ENCODE measurements at places on chromosomes 12 and 14. TPM values are rescaled to one million over a fixed set of nuclear protein-coding genes. Genes with fewer than 3 reads are reported as not detected.
A peak's percentile ranks its signal among the peaks of the same experiment; 100 is the strongest.

CAPZA3 gene
- polyA plus RNA-seq = not detected

NANOG gene
- 31.1 TPM for polyA plus RNA-seq

TAS2R50 gene
- not detected for polyA plus RNA-seq

DNA sequence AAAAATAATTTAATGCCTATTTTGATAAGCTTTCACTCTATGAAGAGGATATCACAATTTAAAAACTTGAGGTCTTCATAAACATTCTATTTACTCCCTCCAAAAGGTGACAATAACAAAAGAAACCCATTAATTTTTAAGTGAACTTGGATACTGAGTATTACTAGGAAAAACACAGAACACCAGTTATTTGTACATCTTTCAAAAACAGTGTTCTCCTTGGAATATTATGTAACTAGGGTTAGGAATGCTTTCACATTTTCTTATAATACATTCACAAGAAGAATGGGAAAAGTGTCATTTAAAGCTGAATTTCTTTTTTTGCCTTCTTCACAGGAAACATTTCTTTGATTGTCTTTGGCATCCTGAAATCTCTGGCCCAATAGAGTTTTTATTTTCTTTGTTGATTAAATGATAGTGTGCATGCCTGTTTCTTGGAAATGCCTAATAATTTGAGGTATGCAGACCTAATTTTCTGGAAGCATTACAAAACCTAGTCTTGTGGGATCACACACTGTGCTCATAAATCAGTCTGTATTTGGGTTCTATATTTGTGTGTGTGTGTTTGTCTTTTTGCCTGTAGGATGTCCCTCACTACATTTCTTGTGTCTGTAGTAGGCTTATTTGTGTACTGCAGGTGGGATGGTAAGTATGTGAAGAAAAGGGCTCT, 76.5 kb downstream of the WNK1 start:
- no peak for DNase-seq

KRT6C gene
- not detected for polyA plus RNA-seq

GRCh38 chr12:129877411-129877810, 26.4 kb downstream of the TMEM132D start:
- no peak for DNase-seq

FIGNL2 gene
- 7.1 TPM for polyA plus RNA-seq

GRCh38 chr14:91901449-91902226, 34.3 kb upstream of the TC2N start:
- DNase-seq = no peak

DNA sequence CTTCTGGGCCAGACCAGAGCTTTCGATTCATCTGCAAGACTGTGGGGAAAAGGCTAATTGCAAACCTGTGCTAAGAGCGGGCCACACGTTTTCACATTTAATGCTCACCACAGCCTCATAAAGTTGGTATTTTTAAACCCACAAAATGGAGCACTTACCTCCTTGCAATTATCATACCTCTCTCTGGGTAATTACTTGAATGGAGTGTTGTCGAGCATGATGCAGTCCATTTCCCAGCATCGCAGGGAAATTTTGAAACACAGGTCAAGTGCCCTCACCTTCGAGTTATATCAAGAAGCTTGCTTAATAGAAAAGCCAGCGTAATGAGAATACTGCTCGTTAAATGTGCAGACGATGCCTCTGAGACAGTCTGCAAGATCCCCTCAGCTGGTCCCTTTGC, 8.8 kb upstream of the IFI27L2 start:
- DNase-seq = no peak

GRCh38 chr12:11633968-11634367, 15.5 kb upstream of the ETV6 start:
- DNase-seq = no peak

GRCh38 chr14:38900887-38901286, 202.1 kb downstream of the SEC23A start:
- DNase-seq = no peak

FOXN4 gene
- 0.78 TPM for polyA plus RNA-seq

PLEK2 gene
- 0.41 TPM for polyA plus RNA-seq

OR6S1 gene
- not detected for polyA plus RNA-seq

- DNase-seq = no peak
These were observed 191.9 kb upstream of the DIO3 start for GRCh38 chr14:101369194-101369915.

DNA sequence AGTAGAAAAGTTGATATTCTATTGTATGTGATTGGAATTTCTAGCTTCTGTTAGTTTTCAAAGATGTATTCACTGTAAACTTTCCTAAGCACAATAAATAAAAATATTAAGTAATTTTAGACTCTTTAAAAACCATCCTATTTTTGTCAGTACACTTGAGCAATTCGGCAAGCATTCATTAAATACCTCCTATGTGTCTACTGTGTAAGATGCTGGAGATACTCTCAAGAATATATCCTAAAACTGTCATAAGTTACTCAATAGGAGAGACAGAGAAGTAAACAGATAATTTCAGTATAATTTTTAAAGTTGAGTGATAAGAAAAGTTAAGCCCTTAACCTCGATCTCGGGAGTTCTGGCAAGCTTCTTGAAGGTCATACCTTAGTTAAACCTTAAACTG, 46.1 kb downstream of the FANCM start:
- DNase-seq = no peak

CLEC4D gene
- polyA plus RNA-seq = 0.03 TPM

- DNase-seq = no peak
These were observed 259.5 kb downstream of the MSRB3 start for GRCh38 chr12:65537978-65538377.

STON2 gene
- polyA plus RNA-seq = 8.2 TPM

DNA sequence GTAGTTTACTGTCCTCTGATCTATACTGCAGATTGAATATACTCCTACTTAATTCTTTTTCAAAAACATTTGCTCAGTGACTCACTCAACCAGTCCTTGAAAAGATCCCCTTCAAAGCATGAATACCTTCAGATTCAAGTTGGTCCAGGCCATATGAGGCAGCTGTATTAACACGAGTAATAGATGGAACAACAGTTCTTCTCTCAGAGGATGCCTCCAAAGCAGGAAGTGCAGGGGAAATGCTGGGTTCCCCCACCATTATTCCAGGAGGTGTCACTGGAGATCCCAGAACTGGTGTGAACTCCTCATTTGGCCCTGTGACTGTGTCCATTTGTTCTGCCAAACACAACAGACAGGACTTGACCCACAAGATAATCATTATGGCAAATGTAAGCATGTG, 20.6 kb downstream of the ARMH4 start:
- DNase-seq = no peak

DNA sequence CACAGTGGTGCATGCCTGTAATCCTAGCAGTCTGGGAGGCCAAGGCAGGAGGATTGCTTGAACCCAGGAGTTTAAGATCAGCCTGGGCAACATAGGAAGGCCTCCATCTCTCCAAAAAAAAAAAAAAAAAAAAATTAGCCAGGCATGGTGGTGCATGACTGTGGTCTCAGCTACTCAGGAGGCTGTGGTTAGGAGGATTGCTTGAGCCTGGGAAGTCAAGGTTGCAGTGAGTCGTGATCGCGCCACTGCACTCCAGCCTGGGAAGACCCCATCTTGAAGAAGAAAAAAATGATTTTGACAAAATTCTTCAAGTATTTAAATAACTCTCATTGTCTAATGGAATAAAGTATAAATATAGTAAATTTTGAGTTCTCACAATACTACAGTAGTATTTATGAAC, 219.2 kb upstream of the SSTR1 start:
- no peak for DNase-seq

- no peak for DNase-seq
These were observed 153.2 kb upstream of the ABCD2 start for GRCh38 chr12:39772821-39773259.

- no peak for DNase-seq
These were observed 171.6 kb downstream of the DPF3 start for GRCh38 chr14:72722201-72722785.

DNA sequence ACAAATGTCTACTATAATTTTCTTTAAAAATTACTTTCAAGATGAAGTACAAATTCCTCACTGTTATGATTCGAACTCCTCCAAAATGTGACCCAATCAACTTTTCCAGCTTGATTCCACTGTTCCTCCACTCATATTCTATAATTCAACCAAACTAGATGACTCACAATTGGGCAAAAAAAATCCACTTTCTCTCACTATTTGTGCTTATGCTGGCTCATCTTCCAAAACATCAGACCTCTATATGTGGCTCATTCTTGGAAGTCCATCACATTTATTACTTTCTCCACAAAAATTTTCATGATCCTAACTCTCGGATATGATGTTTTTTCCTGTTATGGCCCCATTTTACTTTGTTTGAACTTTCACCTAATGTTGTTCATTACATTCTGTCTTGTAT, 26.9 kb upstream of the RXYLT1 start:
- DNase-seq = no peak

LRRC43 gene
- 0.39 TPM for polyA plus RNA-seq

MORN3 gene
- 0.39 TPM for polyA plus RNA-seq

MAP1LC3B2 gene
- polyA plus RNA-seq = 0.39 TPM

DNA sequence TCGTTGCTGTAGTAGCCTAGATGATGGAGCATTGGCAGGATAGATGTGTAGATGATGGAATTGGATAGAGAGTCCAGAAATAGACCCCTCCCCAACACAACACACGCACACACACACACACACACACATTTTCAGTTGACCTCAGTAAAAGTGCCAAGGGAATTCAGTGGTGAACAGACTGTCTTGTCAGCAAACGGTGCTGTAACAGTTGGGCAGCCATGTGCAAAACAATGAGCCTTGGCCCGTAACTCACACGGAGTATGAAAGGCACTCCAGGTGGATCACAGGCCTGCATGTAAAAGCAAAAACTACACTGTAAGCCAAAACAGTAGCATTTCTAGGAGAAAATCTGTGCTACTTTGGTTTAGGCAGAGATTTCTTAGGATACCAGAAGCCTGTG, 87.8 kb downstream of the DDX51 start:
- no peak for DNase-seq

GRCh38 chr14:50666772-50667683, 1.1 kb downstream of the SAV1 start:
- no peak for DNase-seq

- no peak for DNase-seq
These were observed 644 bp downstream of the NAB2 start for GRCh38 chr12:57089271-57090245.

DNA sequence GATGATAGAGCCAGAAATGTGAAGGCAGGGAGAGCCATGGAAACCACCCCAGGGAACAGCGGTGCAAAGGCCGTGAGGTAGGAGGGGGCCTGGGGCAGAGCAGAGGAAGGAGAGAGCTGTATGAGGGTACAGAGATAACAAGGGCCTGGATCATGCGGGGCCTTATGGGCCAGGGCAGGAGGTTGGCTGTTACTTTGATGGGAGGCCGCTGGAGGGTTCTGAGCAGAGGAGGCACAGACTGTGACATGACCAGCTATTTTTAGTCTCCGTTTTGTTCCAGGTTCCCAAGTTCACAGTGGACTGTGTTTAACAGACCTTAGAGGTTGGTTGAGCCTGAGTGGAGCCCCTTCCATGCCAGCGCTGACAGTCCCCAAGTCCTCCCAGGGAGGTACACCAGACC, 118.6 kb downstream of the GCH1 start:
- no peak for DNase-seq

KCNC2 gene
- polyA plus RNA-seq = 0.06 TPM

CLEC4C gene
- polyA plus RNA-seq = 0.13 TPM

GRCh38 chr12:12718853-12719252, 1.7 kb downstream of the CDKN1B start:
- no peak for DNase-seq

DLGAP5 gene
- polyA plus RNA-seq = 9.1 TPM

- no peak for DNase-seq
These were observed 1.1 kb downstream of the MSRB3 start for GRCh38 chr12:65279369-65280112.

DNA sequence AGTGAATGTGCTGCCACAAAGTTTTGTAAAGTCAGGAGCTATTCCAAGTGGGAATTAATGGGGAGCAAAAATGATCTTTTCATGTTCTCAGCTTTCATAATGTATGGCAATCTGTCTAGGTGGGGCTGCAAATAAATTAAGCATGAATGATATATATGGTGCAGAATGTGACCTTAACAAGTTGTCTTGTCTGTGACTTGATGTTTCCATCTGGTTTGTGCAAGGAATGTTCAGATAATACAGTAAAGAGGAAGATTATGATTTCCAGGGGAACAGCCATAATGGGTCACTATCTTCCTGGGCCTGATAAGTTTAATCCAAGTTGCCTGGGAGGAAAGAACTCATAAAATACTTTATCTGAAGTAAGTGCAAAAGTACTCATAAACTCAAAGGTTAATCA, 1815.8 kb upstream of the FLRT2 start:
- DNase-seq = no peak

DNA sequence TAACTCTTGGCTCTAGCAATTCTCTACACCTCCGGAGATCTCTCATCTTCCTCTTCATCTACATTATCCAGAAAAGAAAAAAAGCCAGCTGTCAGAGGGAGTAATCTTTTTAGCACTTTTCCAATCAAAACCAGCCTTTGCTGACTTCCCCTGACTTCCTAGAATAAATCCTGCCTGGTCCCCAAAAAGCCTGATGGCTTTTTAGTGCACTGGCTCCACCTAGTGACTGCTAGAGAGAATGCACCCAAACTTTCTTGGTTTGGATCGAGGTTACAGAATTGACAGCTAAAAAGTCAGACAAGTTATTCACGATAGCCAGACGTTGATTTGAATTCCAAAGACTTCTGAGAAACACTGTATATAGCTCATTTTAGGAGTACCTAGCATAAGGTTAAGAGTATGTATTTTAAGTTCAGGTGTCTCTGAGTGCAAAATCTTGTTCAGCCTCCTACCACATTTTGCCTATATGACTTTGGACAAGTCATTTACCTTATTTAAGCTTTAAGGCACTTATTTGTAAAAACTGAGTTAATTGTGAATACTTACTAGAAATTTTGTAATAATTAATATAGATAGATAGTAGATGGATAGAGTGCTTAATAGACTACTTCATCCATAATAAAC, 185.7 kb upstream of the GRIN2B start:
- DNase-seq = peak; percentile 76

GRCh38 chr12:105342464-105342863, 12.0 kb downstream of the C12orf75 start:
- DNase-seq = no peak

DNA sequence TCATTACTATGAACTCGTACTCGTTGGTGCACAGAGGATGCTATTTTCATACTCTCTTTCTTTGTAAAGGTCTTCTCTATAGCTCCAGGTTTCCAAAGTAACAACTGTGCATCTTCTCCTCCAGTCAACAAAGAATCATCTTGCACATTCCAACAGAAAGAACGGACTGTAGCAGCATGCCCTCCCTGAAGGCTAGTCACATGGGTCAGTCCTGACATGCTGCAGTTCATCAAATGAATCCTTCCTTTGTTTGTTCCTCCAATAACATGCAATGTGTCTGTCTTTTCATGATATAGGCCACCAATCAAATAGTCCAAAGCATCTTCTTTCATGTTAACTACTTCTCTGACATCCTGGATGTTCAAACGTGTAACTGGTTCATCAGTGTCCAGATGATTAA, 42.9 kb downstream of the WDR89 start:
- no peak for DNase-seq

DNA sequence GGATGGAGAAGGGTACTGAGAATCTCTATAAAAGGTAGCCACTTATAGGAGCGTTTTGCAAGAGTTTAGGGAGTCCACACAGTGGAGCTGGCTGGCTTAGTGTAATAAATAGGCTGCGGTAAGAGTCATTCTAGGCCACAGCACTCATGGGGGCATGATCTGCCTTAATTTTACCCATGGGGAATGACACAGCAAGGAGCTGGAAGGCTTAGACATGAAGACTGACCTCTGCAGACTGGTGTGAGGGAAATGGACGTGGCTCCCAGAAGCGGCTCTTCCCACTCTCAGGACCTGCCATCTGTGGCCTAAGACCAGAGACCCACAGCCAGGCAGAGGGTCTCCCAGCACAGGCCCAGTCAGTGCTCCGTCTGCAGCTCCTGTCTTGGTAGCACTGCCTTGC, 173.3 kb downstream of the PPM1H start:
- no peak for DNase-seq

All from H1 (cell line).